ENCODE measurements at places on chromosomes 4 and X.

- no peak for DNase-seq
Measured at GRCh38 chrX:16978193-16978984, 31.9 kb downstream of the REPS2 start.

DNA sequence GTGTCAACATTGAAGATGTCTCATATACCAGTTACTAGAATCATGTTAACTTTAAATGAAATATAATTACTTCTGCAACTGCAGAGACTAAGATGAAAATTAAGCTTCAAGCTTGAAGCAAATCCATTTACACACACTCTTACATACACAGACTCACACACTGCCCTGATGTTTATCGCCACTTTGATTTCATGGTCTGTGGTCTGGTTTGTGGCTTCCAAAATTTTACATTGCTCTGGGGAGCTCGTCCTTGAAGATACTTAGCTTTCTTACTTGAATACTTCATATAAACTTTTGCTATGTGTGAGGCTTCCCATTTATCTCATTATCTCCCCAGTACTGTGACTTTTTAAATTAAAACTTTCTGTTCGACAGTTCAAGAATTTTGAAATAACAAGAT, 35.8 kb downstream of the ARHGEF38 start:
- DNase-seq: no peak

DNA sequence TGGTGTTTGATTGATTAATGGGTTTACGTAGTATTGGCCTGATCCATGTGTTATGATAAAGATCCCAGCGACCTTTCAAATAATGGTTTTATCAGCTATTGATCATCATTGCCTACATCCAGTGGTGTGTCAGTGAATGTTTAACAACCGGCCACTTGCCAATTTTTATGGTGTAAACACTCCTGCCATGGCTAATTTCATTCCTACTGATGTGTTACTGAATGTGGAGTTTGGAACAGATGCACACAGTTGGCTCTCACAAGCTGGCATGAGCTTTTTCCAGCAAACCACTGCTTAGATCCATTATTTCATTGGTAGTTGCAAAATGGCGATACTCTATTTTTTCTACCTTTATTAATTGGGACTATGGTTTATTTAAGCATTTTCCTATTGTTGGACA, 139.9 kb downstream of the REPS2 start:
- DNase-seq: no peak

- DNase-seq: no peak
Measured at GRCh38 chrX:113421432-113421831, 580.8 kb upstream of the AMOT start.

DNA sequence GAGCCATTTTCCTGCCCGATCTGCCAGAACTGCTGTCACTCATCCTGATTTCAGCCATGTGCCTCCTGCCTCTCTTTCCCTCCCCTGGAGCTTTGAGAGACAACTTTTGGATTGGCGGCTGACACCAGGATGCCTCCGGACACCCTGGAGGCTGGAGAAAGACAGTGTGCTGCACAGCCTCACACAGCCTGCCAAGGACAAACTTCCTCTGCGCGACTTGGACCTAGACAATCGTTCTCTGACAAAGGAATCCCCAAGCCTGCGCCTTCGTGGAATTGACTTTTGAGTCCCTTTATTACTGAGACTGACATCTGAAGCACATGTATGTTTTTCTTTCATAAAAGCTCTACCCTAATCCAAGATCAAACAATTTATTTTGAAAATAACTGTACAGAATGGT, 10.8 kb upstream of the LDB2 start:
- DNase-seq: no peak

DNA sequence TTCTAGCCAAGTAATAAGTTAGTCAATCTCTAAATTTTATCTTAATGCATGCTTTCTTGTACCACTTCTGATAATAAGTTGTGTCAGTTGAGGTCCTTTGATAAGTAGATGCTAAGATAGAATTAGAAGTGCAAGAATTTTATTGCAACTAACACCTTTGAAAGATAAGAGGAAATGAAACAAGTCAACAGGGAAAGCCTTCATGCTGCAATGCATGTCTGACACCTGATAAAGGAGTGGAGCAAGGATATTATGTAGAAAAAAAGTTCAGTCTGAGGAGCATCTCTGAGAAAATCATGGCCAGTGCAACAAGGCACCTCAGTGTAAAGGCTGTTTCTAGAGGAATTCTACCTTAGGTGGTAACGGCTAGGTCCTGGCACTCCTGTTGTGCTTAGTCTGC, 210.7 kb upstream of the PPP1R2C start:
- DNase-seq: no peak

Data from stimulated activated CD4-positive, alpha-beta T cell treated with anti-CD3 and anti-CD28 coated beads, Interleukin-4, amount 100 ng/mL, for 1 hour (primary cell).